ENCODE measurements at places on chromosomes 7 and 10.
A peak's percentile ranks its signal among the peaks of the same experiment; 100 is the strongest.

DNA sequence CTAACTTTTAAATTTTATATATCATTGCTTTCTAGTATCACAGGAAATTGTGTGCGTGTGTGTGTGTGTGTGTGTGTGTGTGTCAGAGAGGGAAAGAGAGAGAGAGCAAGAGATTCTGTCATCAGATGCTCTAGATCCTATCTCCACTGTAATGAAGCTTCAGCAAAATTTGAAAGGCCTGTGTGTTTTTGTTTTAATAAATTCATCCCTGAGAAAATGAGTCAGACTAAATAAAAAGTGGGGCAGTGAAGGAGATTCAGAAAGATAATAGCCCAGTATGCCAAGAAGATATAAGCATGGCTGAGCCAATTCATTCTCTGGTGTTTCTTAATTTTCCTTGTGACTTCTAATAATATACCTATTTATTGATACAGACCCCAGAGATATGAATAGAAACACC lies 184.2 kb upstream of the TMEM196 start:
- DNase-seq: no peak

DNA sequence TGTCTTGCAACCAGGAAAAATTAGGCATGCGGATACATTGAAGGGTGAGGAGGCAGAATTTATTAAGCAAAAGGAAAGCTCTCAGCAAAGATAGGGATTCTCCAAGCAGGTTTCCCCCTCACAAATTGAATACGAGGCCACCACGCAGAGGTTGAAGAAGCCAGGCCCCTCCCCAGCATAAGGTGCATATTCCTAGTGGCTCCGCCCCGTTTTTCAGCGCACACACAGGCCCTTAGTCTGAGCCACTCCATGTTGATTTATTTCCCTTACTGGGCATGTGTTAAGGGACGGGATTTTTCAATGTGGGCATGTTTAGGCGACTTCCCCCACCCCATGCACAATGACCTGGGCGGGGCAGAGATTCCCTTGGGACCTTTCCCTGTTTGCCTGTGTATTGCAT lies 24.9 kb downstream of the PPP2R2D start:
- DNase-seq: no peak

DNA sequence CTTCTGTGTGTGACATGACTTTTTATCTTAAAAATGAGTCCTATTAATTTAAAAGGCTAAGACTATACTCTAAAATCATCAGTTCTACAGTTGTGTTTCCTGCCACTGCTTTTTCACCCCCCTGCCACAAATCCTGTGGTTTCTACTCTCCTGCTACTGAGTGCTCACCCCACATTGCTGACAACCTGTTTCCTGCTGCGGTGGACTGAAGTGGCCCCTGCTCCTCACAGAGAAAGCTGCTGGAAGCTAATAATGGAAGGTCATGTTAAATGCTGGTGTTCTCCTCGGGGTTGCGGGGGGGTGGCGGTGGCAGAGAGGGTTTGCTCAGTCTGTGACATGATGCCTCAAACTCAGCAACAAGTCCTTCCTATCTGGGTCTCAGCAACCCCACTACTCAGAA lies 113.2 kb upstream of the INHBA start:
- DNase-seq: no peak

DNA sequence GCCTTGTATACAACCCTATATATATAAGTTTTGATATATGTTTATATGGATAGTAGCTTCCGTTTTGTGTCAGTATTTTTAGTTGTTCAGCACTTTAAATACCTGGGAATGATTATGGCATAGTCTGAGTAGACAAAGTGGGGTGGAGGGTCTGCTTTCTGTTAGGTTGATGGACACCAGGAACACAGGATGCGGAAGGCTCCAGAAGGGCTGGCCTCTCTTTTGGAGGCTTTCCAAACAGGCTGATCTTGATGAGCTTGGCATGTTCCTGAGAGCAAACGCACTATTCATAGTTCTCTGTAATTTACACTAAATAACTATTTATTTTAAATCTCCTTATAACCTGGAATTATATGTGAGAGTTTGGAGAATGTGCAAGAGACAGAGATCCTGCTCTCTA lies 12.7 kb downstream of the AKR1E2 start:
- DNase-seq: no peak

DNA sequence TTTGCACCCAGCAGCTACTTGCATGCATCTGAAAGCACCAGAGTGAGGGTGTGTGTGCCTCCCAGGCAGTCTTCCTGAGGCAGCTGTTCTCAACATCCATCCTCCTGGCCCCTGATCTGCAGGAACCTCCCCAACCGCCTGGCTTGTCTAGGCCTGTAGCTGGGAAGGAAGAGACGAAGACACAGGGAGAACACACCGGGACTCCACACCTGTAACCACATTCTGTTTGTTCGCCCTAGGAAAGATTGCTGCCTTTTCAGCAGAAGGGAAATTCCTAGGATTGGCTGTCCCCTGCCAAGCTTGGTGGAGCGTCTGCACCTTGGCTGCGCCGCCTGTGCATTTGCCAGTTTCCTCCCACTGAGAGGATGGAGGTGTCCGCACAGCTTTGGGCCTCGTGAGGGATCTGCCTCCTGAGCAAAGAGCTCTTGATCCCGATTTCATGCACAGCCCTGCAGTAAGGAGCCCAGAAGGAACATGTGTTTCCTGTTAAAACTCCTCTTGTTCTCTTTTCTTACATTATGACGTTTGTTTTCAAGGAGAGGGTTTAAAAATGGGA lies 154.6 kb downstream of the TPST1 start:
- no peak for DNase-seq

- DNase-seq: no peak
Measured at GRCh38 chr7:116395141-116395791, 104.3 kb upstream of the CAV2 start.

DNA sequence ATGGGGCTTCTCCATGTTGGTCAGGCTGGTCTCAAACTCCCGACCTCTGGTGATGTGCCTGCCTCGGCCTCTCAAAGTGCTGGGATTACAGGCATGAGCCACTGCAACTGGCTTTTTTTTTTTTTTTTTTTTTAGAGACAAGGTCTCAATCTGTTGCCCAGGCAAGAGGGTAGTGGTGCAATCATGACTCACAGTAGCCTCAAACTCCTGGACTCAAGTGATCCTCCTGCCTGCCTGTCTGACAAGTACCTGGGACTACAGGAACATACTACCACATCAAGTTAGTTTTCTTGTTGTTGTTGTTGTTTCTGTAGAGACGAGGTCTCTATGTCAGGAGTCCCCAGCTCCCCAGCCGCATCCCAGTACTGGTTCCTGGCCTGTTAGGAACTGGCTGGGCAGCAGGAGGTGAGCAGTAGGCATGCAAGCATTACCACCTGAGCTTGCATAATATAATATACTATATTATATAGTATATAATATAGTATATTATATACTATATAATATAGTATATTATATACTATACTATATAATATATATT lies 55.7 kb downstream of the TPK1 start:
- no peak for DNase-seq

GRCh38 chr10:52639652-52640051 lies 132.9 kb downstream of the MBL2 start:
- DNase-seq: no peak

DNA sequence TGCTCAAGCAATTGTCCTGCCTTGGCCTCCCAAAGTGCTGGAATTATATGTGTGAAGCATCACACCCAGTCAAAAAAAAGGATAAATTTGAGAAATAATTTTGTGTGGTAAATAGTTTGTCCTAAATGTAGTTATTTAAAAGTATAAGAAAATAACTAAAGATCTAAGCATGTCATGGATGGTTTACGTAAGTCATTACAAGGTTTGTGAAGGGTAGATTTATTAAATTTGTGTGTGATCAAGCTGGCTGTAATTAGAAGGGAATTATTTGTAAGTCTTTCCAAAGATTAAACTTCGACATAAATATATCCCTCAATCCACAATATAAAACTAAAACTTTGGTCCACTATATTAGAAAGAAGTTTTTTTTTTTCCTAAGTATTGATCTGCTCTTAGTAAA lies 28.6 kb downstream of the ORC5 start:
- DNase-seq: no peak

DNA sequence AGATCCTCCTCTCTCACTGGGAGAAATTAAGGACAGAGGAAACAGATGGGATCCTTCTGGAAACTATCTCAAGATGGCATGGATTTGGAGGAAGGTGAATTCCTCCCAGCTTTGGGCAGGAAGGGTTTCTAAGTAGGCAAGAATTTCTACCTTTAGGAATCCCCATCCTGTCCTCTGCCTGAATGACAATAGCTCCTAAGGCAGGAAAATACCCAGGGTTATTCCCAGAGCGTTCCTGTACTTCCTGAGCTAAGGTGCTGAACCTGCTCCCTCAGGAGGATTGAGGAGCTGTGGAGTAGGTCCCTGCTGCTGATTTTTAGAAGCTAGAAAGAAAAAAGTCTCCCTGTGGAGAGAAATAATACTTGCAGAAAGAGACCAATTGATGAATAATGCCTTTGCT lies 568 bp downstream of the MGAM2 start:
- DNase-seq: no peak

DNA sequence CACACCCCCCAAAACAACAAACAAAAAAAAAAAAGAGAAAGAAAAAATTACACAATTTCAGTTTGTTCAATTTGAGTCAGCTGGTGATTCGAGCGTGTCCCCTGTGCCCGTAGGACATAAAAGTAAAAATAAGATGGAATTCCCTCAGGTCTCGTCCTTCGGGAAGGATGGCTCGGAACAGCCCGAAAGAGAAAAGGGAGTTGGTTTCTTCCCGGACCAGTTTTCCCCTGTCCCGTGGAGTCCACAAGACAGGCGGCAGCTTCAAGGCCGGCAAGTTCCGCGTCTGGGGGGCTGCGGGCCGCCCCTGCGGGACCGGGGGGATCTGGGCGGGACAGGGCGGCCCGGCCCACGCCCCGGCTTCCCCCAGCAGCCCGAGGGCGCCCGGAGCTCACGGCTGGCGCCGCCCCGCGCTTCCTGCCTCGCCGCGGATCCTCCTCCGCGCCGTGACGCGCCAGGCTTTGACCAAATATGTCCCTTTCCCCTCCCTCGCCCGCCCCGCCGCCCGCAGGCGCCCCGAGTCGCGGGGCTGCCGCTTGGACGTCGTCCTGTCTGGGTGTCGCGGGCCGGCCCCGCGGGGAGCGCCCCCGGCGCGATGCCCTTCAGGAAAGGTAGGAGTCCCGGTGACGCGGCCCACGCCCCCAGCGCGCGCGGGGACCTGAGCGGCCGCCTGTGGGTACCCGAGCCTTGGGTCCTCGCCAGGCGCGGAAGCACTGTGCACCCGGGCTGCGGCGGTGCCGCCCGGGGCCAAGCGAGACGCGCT lies 55.8 kb downstream of the RBM17 start:
- DNase-seq: peak; percentile 89

- no peak for DNase-seq
Measured at GRCh38 chr7:33750177-33750576, 155.2 kb upstream of the BMPER start.

DNA sequence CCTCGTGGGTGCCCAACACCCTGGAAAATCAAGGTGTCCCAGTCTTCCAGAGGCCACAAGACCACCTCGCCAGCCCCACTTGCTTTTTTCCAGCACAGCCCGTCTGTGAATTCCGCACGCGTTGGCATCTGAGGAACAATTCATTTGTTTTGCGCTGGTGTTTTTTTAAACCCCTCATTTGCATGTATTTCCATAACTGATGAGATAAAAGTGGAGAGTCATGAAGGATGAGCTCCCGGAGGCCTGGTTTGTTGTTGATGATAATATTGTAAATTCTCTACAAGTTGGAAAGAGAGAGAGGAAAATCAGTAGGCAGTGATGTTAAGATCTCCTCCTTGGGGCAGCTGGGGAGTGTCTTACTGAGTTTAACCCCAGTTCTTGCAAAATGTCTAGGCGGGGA lies 34.6 kb downstream of the SLC29A3 start:
- no peak for DNase-seq

DNA sequence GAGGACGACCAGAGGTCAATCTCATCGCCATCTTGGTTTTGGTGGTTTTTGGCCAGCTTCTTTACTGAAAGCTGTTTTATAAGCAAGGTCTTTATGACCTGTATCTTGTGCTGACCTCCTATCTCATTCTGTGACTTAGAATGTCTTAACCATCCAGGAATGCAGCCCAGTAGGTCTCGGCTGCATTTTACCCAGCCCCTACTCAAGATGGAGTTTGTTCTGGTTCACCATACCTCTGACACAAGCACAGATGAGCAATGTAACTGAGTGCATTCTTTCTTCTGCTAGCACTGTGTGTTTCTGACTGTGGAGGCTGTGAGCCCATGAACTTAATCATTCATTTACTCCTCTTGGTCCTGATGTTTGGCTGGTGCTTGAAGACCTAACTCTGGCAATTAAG lies 794.5 kb upstream of the CELF2 start:
- DNase-seq: no peak

- no peak for DNase-seq
Measured at GRCh38 chr7:659306-659847, 67.1 kb upstream of the DNAAF5 start.

DNA sequence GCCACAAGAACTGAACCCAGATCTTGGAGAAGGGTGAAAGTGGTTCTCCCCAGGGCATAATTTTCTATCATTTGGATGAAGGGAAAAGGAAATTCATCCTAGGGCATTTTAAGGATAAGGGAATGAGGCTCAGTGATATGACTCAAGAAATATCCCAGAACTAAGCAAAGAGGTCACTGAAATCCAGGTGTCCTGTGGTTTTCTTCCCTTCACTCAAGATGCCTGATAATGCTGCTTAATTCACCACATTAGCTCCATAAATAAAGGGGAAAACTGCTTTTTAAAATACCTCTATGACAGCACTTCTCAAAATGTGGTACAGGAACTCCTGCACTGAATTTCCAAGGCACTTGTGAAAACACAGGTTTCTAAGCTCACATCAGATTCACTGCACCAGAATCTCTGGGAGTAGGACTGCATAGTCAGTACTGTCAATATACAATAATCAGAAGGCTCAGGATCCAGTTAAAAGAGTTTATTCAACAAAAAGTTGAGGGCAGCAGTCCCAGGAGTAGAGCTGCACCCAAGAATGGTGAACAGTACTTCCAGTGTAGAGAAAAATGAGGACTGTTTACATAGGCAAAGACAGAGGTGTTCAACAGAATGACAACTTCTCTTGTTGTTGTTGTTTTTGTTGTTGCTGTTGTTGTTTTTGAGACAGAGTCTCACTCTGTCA lies 2.9 kb downstream of the IFIT3 start:
- no peak for DNase-seq

GRCh38 chr10:110511734-110512449 lies 14.2 kb downstream of the DUSP5 start:
- DNase-seq: no peak

DNA sequence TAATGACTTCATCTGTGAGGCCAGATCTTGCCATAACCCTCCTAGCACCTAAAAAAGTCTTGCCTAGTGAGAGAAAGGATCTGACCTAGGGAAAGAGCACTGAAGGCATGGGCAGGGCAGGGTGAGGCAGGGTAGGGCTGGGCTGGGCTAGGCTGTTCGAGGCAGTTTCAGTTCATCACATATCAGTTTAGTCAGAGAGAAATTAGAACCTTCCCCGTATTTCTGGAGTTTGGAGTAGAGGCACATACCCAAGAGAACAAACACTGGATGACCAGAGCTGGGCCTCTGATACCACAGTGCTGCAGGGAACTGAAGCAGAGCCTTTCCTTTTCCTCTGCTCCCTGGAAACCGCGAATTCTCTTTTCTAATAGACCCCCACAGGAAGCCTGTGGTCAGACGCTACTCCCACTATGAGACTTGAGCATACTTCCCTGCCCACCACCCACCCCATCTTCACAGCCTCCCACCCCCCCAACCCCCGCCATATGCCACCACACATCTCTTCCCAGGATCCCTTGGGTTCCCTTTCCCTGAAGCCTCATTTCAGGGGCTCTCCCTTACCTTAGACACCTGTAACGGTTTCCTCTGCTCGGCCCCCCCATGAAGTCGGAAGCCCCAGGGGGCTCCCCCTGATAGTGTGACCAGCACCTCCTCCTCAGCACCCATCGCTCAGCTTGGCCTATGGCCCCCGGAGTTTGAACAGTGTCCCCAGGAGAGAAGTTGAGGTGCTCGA lies 406 bp downstream of the SYNPO2L start:
- no peak for DNase-seq

GRCh38 chr7:68943786-68944185 lies 654.5 kb upstream of the AUTS2 start:
- no peak for DNase-seq

Measured in CD4-positive, alpha-beta T cell (primary cell).